NCI-H2227 treated with DMSO at 0.1 percent for 48 hours (cell line): ENCODE measurements at places on chromosomes 6 and 20.
A peak's percentile ranks its signal among the peaks of the same experiment; 100 is the strongest.

DNA sequence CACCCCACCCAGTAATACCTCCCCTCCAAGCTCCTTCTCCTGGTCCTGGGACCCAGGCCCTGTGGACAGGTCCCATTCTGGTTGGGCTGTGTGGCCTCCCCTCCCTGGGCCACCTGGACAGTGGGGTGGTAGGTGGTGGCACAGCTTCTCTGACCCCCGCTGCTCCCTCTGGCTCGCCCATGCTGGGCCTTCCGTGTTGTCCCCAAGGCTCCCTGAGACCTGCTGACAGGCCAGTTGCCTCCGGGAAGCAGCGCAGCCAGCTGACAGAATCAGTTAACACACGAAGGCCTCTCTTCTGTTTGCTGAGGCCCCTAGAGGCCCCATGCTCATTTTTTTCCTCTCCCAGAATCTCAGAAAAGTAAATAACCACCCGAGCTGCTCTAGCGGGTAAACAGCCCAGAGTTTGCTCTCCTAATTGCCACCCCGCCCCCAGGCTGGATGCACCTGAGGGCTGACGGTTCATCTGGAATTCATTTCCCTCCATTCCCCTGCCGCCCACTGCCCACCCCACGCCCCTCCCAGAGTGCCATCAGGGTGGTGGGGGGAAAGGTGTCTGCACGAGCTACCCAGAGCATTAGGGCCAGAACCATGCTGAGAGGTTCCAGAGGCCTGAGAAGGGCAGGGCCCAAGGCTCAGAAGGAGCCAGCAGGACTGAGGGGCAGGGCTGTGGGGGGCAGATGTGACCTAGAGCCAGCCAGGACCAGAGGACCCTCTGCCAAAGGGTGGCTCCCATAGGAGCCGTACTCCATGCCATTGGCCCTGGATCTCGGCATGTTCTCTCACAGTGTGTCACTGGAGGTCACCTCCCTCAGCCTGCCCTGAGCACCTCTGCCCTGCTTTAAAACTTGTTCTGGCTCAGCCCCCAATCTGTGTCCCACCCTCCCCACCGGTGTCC is 157.5 kb downstream of the GRM4 start:
- DNase-seq, result peak; percentile 68

GRCh38 chr6:170175644-170176135 is 115.2 kb downstream of the DLL1 start:
- no peak for DNase-seq

- no peak for DNase-seq
These were observed 694.9 kb downstream of the FRK start for GRCh38 chr6:115365783-115366182.

- peak; percentile 14 for DNase-seq
These were observed 1.4 kb downstream of the NFYA start for GRCh38 chr6:41073968-41074691.

DNA sequence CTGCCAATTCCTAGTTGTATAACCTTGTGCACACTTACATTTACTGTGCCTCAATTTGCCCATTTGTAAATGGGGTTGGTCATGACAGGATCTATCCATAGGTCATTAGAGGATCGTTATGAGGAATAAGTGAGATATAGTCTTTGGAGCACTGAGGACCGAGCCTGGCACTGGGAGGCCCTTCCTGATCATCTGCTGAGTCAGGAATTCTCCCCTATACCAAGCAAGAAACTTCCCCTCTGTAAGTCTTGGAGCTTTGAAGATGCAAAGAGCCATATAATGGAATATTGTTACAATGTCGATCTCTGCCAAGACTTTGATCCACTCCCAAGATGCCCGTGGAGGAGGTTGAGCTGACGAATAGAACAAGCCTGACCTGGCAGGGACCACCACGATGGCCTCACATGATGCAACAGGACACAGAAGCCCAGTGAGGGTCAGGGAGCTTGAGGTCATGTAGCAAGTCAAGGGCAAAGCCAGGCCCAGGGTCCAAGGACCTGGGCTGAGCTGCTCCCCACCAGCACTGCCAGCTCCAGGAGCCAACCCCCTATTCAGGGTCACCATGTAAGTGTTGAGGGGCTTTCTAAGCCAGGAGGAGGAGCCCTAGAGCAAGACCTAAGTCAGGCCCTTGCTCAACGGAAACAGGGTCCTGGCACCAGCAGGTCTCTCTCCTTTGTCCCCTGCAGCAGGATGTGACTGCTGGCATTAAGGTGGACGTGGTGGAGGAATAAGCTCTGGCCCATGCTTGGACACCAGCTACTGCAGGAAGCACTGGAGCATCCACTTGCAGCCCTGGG is 16.7 kb downstream of the PDRG1 start:
- no peak for DNase-seq

- DNase-seq, result no peak
These were observed 42.6 kb downstream of the NCOA3 start for GRCh38 chr20:47544240-47544639.

- DNase-seq, result peak; percentile 42
These were observed 32.3 kb downstream of the YTHDF1 start for GRCh38 chr20:63183422-63184146.

DNA sequence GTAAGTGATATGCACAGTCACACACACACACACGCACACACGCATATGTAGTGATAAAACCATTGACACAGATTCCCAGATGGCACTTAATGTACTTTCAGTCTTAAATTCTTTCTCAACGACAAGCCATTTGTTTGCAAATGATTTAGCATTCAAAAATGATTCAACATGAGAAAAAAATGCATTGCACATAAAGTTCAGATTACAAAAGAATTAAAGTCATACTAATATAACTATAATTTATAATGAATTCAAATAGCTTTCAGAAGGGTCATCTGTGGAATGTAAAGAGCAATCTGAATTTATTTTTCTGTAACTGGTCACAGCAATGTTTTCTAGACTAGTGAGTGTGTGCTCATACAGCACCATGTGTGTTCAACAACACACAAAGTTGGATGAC is 521.6 kb upstream of the ZNF337 start:
- no peak for DNase-seq

DNA sequence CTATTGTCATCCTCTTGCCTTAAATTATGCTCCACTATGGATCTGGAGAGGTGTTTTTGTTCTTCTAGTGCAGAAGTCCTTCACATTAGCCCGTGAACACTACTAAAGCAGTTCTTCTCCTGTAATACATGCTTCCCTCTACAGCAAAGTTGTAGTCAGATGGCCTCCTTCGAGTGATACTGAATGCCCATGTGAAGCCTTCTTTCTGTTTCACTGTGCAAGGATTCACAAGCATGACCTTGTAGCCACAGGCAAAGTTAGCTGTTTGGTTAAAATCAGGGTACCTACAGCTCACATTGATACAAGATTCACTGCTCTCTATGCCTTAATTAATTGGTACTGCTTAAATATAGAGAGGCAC is 47.6 kb downstream of the ARHGAP18 start:
- peak; percentile 57 for DNase-seq

DNA sequence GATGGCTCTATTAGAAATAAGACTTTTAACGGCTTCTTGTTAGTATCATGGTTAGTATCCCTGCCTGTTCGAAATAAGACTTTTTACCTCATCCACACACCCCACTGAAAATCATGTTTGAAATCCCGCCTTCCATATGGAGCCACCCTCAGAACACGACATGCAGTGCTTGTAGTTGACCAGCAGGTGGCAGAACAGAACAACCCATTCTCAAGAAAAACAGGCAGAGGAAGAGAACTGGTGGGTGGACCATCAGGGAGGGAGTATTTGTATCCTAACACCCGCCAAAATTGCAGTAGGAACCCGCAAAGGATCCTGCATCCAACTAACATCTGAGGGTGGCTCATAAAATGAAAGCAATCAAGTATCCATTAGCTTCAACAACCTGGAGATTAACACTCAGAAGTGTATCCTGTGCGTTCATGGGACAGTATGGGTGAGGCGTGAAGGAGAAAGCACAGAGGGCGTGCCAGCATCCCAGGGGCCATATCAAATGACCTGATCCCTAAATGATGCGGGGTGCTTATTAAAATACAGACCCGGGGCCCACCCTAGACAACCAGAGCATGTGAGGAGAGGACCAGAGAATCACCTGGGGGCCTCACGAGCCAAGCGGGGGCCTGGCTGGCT is 89.6 kb upstream of the NHSL1 start:
- peak; percentile 54 for DNase-seq
